ENCODE measurements at places on chromosomes 1 and 21. TPM values are rescaled to one million over a fixed set of nuclear protein-coding genes. Genes with fewer than 3 reads are reported as not detected.

DNA sequence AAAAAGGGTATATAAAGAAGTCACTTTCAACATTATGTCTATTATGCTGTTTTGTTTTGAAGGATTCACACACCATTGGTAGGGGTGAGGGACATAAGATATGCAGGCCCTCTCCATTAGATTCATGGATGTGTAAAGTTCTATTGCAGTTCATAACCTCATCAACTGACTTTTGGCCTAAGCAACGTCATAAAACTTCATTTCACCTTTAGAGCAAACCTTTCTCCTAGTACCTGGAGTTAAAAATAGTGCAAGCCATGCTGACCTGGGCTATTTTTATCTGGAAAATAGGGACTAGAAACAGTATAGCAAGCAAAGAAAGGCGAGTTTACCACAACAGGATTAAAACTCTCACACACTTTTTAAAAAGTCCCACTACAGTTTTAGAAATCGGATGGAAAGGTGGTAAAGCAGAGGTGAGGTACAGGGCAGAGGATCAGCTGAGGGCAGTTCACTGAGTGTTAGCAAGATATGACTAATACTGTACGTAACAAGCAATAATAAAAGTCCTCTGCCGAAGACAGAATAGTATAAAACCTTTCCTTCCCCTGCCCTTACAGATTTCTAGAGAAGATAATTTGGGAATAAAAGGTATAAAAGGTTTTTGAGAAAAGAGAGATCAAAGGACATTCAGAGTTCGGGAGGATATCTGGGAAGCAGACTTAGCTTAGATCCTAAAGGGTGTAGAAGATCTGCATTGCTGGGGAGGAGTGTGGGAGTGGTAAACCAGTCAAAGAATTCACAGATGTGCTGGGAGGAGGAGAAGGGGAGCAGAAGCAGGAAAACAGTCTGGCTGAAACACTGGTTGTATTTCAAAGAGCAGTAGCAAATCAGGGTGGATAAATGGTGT lies 14.3 kb downstream of the EGLN1 start:
- no peak for DNase-seq

SHISAL2A gene
- total RNA-seq, result not detected

GRCh38 chr1:26493267-26493666 lies 21.0 kb downstream of the HMGN2 start:
- no peak for DNase-seq

CADM3 gene
- total RNA-seq, result not detected

GSTM4 gene
- total RNA-seq, result 12.6 TPM

GRCh38 chr1:10698726-10699469 lies 97.5 kb downstream of the CASZ1 start:
- no peak for DNase-seq
